ENCODE measurements at places on chromosomes 16 and 17.

GRCh38 chr17:53765609-53766008 is 57.1 kb upstream of the KIF2B start:
- no peak for DNase-seq

DNA sequence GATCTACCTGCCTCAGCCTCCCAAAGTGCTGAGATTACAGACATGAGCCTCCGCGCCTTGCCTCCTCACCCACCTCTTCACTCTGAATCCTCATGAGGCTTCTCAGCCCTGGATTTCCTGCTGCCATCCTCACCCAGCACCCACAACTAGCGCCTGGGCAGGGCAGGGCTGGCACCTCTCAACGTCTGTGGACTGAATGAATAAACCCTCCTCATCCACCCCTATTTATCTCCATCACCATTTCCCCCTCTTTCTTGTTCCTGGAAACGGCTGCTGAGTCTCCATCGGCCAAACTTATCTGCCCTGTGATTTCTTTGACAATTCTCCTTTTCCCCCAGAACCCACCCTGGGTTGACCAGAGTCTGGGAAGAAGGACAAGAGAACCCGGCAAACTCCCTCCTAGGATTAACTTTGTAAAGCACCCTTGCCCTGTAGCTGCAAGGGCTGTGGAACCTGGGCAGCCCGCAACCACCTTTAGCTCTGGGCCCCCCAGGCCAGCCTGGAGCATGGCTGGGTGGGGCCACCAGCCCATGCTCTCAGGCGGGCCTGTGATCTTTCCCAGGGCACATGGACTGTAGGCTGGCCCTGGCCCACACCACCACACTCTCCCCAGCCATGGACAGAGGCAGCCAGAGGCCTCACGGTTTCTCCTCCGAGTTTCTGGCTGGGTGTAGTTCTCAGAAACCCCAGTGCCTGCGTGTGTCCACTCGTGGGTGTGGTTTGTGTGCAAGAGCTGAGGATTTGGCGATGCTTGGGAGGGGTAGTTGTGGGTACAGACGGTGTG is 2.4 kb downstream of the SPN start:
- no peak for DNase-seq

GRCh38 chr17:40480501-40481003 is 20.9 kb downstream of the TNS4 start:
- DNase-seq: no peak

DNA sequence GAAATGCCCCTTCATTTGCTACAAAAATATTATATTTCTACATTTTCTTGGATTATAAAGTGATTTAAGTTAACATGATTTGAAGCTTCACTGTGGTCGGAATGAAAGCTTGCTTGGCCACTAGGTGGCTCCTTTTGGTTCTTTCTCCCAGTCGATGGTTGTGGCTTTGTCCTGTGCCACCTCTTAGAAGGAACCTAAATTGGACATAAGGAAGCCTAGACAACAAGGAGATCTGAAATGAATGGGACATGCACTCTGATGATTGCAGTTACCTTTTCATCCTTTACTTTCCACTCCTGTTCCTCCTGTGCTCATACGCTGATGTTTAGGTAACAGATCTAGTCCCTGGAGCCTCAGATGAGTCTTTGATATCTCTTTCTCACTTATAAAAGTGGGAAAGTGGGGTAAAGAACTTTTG is 39.2 kb downstream of the FTO start:
- no peak for DNase-seq

GRCh38 chr16:66898207-66898606 is 17.9 kb downstream of the PDP2 start:
- no peak for DNase-seq

DNA sequence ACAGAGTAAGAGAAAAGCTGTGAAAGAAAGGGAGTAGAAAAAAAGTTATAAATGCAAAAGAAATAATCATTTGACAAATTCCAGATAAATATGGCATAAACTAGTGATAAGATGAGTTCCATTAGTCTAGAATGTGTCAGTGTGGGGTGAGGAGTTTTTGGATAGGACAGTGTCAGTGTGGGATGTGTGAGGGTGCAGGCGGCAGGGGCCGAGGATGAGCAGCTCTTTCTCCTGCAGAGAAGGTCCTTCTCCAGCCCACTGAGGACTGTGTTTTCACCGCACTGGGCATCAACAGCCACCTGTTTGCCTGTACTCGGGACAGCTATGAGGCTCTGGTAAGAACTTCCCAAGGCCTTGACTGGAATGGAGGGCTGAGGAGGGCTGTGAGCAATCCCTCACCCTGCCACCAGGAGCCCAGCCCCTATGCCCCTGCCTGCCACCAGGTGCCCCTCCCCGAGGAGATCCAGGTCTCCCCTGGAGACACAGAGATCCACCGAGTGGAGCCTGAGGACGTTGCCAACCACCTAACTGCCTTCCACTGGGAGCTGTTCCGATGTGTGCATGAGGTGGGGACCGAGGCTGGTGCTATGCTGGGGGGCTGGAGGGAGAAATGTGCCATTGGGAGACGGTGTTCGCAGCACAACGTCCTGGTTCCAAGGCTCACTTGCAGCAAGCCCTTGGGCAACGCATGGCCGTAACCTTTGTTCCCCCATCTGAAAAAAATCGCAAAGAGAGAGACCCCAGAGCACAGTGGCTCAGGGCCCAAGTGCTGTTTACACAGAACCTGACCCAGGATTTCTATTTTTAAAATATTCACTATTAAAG is 13.1 kb downstream of the RAPGEFL1 start:
- DNase-seq: no peak

GRCh38 chr17:4365628-4366326 is 698 bp downstream of the UBE2G1 start:
- DNase-seq: no peak

DNA sequence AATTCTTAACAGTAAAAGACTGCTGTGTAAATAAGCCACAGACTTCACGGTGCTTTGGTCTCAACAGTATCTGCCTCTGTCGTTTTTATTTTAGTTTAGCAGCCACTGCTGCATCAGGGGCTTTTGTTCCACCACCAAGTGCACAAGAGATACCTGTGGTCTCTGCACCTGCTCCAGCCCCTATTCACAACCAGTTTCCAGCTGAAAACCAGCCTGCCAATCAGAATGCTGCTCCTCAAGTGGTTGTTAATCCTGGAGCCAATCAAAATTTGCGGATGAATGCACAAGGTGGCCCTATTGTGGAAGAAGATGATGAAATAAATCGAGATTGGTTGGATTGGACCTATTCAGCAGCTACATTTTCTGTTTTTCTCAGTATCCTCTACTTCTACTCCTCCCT is 7.9 kb downstream of the HERPUD1 start:
- DNase-seq: no peak

- DNase-seq: no peak
These were observed 172.7 kb downstream of the TANC2 start for GRCh38 chr17:63138713-63139112.

DNA sequence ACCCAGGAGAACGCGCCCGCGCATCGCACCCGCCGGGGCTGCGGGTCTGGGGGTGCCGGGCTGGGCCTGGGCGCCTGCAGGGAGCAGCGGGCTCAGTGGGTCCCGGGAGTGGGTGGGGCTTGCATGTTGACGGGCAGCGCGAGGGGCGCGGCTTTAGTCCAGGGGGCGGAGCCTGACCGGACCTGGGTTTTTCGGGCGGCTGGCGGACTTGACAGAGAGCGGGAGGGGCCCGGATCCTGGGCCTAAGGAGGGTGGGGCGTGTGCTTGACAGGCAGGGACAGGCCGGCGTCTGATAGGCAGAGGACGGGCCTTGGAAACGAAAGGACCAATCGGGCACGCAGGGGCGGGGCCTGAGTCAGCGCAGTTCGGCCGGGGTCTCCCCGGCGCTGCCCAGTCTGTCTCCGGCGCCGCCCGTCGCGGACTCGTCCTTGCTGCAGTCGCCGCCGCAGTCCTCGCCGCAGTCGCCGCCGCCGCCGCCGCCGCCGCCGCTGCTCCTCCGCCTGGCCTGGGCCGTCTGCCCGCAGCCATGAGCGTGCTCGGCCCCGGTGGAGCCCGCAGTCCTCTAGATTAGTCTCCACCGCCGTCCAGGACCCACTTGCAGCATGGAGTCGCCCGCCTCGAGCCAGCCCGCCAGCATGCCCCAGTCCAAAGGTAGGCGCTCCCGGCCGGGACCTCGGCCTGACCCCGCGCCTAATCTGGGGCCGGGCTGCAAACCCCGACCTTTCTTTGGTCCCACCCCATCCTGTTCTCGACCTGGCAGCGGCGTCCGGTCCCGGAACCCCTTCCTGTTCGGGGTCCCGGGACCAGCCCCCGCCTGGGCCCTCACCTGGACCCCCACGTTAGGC is at the start of gene MAP2K3:
Gene MAP2K3 (plus strand): TSS at position 393 of the 845 bp plus-strand sequence. CDS start 210 bp downstream, at position 603.
- no peak for DNase-seq

GRCh38 chr17:28599311-28600184 is 723 bp upstream of the SPAG5 start:
- DNase-seq: no peak

DNA sequence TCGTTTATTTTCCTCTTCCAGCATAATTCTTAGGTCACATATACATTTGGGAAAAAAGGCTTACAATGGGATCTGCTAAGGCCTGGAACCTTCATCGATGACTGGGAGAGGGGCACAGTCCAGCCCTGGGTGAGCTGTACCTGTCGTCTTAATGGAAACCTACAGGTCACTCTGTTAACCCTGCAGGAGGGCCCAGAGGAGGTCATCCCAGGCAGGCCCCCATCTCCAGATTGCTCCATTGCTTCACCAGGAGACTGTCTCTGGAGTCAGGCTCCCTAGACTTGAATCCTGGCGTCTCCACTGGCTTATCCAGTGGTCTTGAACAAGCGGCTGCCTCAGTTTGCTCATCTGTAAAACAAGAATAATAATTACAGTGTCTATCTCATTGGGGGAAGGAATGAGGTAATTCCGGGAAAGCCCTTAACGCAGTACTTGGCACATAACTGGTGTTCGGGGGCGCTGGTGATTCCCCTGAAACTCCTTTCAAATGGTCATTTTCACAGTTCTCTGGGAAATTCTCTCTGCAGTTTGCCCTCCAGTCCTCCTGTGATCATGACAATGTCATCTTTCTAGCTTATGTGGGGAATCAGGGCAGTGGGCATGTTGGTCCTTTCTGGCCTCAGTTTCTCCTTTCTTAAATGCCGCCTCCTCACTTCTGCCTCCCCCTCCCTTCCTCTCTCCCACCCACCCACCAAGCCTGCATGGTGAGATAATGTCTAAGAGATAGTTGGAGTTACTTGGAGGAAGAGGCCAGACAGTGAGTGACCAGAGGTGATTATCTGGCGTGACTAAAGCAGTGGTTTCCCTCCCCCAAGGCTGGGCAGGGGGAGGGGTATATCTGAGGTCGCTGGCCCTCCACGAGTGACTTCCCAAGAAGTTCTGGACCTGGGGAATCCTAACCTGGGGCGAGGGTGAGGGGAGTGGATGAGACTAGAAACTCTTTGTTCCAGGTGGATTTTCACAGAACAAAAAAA is 31.3 kb upstream of the TAC4 start:
- DNase-seq: no peak

DNA sequence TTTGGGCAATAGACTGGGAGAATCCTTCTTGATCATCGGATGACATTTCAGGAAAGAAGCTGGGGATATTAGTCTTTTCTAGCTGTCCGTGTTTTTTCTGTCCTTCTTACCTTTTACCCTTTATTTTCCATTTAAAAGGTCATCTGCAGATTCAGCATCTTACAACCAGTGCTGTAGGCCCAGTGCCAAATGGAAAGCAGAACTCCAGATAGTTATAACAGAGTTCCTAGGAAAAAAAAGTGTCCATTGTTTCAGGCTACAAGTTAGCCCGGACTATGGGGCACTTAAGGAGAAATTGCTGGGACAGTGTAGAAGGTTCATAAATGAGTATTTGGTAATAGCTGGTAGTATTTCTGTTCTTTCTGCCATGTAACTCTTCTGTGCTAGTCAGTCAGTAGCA is 28.4 kb downstream of the LDHD start:
- DNase-seq: no peak

DNA sequence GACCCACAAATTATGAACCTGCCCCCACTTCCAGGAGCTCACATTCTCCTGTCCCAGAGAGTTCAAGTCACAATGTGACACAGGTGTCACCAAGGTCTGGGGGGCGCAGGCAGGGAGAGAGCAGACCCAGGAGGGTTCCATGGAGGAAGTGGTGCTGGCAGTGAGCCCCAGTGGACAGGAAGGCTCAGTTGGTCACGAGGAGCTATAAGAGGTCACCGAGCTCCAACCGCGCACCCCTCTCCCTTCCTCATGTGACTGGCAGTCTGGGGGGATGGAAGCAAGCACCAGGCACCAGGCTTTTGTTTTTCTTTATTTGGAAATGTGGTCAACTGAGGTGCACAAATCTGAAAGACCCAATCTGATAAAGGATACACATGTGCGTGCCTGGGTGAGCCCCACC is 2.5 kb downstream of the ITGAD start:
- no peak for DNase-seq

DNA sequence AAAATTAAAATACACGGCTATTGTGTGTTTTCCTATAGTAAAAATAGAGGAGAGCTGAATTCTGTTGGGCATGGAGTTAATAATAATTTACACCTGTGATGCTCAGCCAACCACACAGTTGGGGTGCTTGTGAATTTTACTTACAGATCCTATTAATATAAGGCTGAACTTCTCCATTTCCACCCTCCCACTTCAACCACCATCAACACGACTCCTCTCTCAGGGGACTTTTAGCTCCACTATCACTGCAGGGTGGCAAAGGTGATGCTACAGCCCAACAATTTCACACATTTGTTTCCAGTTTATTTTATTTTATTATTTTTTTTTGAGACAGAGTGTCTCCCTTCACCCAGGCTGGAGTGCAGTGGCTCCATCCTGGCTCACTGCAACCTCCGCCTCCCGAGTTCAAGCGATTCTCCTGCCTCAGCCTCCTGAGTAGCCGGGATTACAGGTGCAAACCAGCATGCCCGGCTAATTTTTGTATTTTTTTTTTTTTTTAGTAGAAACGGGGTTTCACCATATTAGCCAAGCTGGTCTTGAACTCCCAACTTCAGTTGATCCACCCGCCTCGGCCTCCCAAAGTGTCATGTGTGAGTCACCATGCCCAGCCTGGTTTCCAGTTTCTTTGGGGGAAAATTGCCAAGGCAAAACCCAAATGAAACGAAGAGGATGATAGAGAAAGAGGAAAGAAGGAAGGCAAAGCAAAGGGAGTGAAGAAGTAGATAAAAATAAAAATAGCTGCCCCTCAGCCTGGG is 57.9 kb downstream of the GNA13 start:
- DNase-seq: no peak

DNA sequence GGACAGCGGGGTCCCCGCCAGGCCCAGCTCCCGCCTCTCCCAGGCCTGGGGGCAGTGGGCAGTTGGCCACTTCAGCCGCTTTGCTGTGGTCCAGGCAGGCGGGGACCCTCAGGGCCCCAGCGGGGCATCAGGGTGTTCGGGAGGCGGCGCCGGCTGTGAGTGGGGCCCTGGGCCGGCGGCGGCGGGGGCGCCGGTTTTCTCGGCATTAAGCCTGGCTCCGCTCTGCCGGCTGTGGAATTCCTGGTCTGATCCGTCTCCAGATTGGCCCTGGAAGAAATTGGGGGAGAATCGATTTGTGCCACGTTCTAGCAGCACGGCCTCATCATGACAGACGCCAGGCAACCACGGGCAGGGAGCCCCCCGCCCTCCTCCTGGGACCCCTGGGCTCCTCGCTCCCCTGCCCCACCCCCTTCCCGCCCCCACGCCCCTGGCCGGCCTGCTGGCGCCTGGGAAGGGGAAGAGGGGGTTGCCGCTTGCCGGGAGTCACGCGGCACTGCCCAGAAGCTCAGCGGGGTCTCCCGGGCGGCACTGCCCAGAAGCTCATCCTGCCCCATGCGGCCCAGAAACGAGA is 28.6 kb upstream of the SSTR5 start:
- DNase-seq: no peak

GRCh38 chr16:75121949-75122568 is 5.5 kb upstream of the LDHD start:
- DNase-seq: no peak

- no peak for DNase-seq
These were observed 245.2 kb downstream of the XYLT1 start for GRCh38 chr16:17225541-17225940.

- DNase-seq: no peak
These were observed 28.9 kb upstream of the CLEC18A start for GRCh38 chr16:69922200-69922599.
